Bronchus fibroblast of lung (primary cell): ENCODE measurements at places on chromosomes 12 and 14. TPM values are rescaled to one million over a fixed set of nuclear protein-coding genes. Genes with fewer than 3 reads are reported as not detected.

IQSEC3 gene
- not detected in 2 replicates for total RNA-seq

PGF gene
- total RNA-seq = 0.67 and 1.6 TPM in 2 replicates

KNTC1 gene
- total RNA-seq = 32.3 and 36.5 TPM in 2 replicates

CFAP73 gene
- total RNA-seq = not detected in 2 replicates

GALNT16 gene
- 0.17 and 0.45 TPM in 2 replicates for total RNA-seq

EPYC gene
- 0.67 TPM in 1 of 2 replicates, not detected in the other for total RNA-seq

MORN3 gene
- under 0.01 and 0.59 TPM in 2 replicates for total RNA-seq

PPP1R36 gene
- 0.30 and 0.50 TPM in 2 replicates for total RNA-seq

MSRB3 gene
- total RNA-seq = 14.9 and 17.8 TPM in 2 replicates

FBLN5 gene
- total RNA-seq = 138 and 153 TPM in 2 replicates

SSTR1 gene
- total RNA-seq = 0.84 and 1.0 TPM in 2 replicates

SERPINA9 gene
- 0.45 TPM in 1 of 2 replicates, not detected in the other for total RNA-seq

NUMB gene
- 21.9 and 23.0 TPM in 2 replicates for total RNA-seq

TAS2R7 gene
- total RNA-seq = not detected in 2 replicates

AMHR2 gene
- total RNA-seq = not detected in 2 replicates

KRT82 gene
- total RNA-seq = not detected in 2 replicates

PCNX1 gene
- total RNA-seq = 10.1 and 13.6 TPM in 2 replicates

DPPA3 gene
- total RNA-seq = not detected in 2 replicates

LRRIQ1 gene
- total RNA-seq = 0.34 and 2.1 TPM in 2 replicates

FAM181A gene
- total RNA-seq = not detected in 2 replicates

GALNT6 gene
- 39.4 and 60.4 TPM in 2 replicates for total RNA-seq

KRT1 gene
- total RNA-seq = not detected in 2 replicates

SUSD6 gene
- 3.6 and 4.4 TPM in 2 replicates for total RNA-seq

SLC6A15 gene
- 3.0 and 4.2 TPM in 2 replicates for total RNA-seq

TAS2R20 gene
- under 0.01 TPM in 1 of 2 replicates, not detected in the other for total RNA-seq

AQP6 gene
- total RNA-seq = not detected in 2 replicates

MAGOHB gene
- total RNA-seq = 21.1 and 26.1 TPM in 2 replicates

RNASE7 gene
- not detected in 2 replicates for total RNA-seq

AJUBA gene
- 47.9 and 49.3 TPM in 2 replicates for total RNA-seq

RFX4 gene
- not detected in 2 replicates for total RNA-seq

RAN gene
- total RNA-seq = 490 and 535 TPM in 2 replicates

GPR162 gene
- total RNA-seq = 2.0 and 2.7 TPM in 2 replicates

CLEC4A gene
- total RNA-seq = not detected in 2 replicates

ASCL1 gene
- not detected in 2 replicates for total RNA-seq

SPIC gene
- total RNA-seq = not detected in 2 replicates

CRACR2A gene
- total RNA-seq = 4.3 and 4.5 TPM in 2 replicates

PLEKHG7 gene
- total RNA-seq = not detected in 2 replicates

SLC6A12 gene
- total RNA-seq = not detected in 2 replicates

CLEC6A gene
- total RNA-seq = not detected in 2 replicates

GLI1 gene
- total RNA-seq = 1.5 and 1.8 TPM in 2 replicates

SRP54 gene
- 49.7 and 59.7 TPM in 2 replicates for total RNA-seq

VRK1 gene
- total RNA-seq = 22.3 and 31.9 TPM in 2 replicates

ZNF664 gene
- 17.8 TPM in 2 replicates for total RNA-seq

ALDH1L2 gene
- 29.1 and 31.8 TPM in 2 replicates for total RNA-seq

CAPS2 gene
- 0.50 and 1.6 TPM in 2 replicates for total RNA-seq

HOMEZ gene
- total RNA-seq = 8.4 and 8.5 TPM in 2 replicates

LUM gene
- 100 and 103 TPM in 2 replicates for total RNA-seq

TTC5 gene
- 8.6 and 10.9 TPM in 2 replicates for total RNA-seq

NGB gene
- not detected in 2 replicates for total RNA-seq

GPR135 gene
- total RNA-seq = 0.74 and 0.84 TPM in 2 replicates

CMA1 gene
- not detected in 2 replicates for total RNA-seq

ERGIC2 gene
- total RNA-seq = 46.4 and 56.0 TPM in 2 replicates

PPHLN1 gene
- total RNA-seq = 53.2 and 72.5 TPM in 2 replicates

MYH7 gene
- total RNA-seq = not detected in 2 replicates

CATSPERB gene
- total RNA-seq = not detected in 2 replicates

TOGARAM1 gene
- total RNA-seq = 4.4 and 5.8 TPM in 2 replicates
